ENCODE measurements at places on chromosomes 1 and 21.

DNA sequence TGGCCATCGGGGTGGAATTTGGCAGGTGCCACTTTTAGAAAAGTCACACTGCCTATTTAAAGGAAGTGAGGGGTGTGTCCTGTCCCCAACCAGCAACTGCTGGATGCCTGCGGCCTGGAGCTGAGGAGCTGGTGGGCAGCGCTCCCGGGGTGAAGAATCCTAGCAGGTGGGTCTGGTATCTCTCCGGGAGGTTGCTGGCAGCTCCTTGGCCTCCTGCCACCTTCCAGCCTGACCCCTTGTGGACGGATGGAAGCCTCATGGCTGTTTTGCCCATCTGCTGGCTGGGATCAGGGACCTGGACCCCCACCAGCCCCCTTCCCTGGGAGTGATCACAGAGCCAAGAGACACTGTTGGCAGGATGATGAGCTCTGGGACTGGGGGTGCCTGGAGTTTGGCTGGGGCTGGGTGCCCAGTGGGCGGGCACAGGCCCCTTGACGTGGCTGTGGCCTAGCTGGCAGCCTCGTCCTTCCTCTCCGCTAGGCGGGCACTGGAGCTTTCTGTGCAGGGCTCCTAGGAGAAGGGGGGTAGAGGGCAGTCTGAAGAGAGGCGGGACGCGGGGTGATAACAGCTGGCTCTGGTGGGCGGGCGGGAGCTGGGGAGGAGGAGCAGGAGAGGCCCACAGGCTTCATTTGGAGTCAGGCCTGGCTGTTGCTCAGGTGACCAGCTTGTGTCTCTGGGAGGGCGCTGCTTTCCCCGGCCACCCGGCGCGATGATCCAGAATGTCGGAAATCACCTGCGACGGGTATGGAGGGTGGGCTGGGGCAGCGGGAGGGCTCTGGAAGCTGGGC is at the start of gene ACOT11:
Gene ACOT11 (plus strand): TSS at position 628 of the 788 bp plus-strand sequence. CDS start 82 bp downstream, at position 710.
- DNase-seq, result peak; percentile 88

GRCh38 chr1:217322834-217323233 is 308.1 kb downstream of the GPATCH2 start:
- no peak for DNase-seq

DNA sequence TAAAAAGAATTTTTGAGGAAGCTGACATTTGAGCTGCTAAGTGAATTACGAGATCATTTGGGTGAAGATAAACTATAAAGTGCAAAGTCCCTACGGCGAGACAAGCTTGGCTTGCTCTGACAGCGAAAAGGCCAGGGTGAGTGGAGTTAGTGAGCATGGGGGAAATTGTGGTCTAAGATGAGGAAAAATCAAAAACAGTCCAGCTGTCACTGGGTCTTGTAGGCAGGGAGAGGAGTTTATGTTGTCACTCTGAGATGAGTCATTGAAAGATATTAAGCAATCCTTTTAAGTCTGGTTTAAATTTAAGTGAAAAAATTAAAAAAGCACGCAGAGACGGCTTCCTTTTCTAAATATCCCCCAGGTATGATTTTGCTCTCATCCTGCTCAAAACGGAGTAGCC is 601.9 kb downstream of the MRPL39 start:
- DNase-seq, result no peak

- DNase-seq, result no peak
Measured at GRCh38 chr1:58746757-58747156, 37.1 kb downstream of the JUN start.

- peak; percentile 19 for DNase-seq
Measured at GRCh38 chr1:210726621-210727020, 397.9 kb downstream of the HHAT start.

GRCh38 chr1:205088341-205088740 is 4.1 kb upstream of the TMEM81 start:
- no peak for DNase-seq

DNA sequence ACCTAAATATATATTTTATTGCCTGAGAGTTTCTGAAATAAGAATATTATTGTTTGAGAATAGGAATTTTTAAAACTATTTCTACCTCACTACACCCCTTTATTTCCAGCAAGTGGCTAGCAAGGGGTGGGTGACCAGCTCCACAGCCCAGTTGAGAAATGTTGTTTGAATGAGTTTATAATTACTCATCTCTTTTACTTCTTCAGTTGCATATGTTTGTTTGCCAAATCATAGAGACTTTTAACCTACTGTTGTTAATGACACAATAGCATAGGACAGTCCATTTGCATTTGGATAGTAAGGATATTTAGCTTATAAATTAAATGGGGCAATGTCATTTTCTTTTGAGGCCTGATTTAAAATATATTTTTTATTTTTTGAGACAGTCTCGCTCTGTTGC is 127.8 kb downstream of the NRDC start:
- DNase-seq, result no peak

GRCh38 chr1:4323309-4323708 is 331.1 kb upstream of the AJAP1 start:
- DNase-seq, result no peak

DNA sequence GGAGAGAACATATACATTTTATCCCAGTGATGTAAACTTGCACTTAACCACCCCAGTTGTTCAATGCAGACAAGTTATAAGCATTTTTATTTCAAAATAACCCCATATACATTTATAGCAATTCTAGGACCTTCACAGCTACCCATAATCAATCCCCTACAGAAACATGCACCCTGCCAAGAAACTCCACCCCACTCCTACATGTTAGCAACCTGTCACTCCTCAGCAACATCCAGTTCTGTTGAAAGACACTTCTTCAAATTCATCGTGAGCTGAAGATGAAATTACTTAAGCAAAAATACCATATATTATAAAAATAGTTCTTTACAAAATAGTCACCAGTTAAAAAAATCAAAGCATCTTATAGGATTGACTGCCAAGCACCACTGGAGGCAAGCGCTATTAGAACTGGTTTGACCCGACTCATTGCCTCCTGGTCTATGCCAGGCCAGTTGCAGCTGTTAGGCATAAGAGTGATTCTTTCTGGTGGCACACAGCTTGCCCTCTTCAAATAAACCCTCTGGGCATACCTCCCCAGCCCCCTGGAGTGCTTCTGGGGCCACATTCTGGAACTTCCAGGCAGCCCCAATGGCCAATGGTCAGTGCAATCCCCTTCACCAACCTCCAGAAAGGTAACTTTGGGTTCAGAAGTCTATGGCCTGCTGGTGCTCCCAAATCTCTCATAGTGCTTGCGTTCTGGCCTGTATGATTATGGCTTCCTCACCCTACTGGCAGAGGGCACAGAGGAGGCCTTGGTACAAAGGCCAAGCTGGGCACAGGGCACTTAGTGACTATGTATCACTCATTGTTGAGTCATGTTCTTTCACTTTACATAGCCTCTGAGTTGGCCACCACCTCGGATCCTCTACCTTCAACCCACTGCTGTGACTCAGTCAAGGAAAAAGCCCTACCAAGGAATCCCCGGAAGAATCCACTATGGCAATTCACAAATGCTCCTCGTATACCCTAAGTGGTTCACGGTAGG is 72.2 kb upstream of the RALGPS2 start:
- DNase-seq, result no peak

Data from retina (tissue), 1 donor.